ENCODE measurements at places on chromosomes 4 and X.

DNA sequence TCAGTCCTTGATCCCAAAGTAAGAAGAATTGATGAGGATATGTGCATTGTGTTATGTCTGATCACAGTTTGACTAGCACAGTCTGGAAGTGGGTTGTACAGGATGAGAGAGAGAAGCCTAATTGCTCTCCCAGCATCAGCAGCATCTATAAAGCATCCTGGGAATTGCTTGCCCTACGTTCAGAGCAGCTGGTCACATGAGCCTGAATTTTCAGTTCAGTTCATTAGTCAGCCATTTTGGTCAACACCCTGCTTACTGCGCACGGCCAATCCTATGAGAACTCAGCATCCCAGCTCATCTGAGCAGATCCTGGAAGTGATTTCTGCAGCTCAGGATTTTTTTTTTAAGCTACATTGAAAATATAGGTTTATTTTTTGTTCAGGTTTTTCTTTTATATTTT, at the start of gene RUFY3:
RUFY3 (plus strand) TSS at position 218 of the 400 bp plus-strand sequence. CDS start 610 bp downstream, outside the sequence.
- no peak within 1 kb of the TSS for H3K27ac ChIP-seq
- H3K4me3 ChIP-seq = peak within 1 kb of the TSS; percentile 22
- 0 out of 2 replicates have a peak, but pooled peaks cover 4% of the 10 kb centered on the region for H3K36me3 ChIP-seq
- no peaks in the 10 kb centered on the region for H3K27me3 ChIP-seq
- no peak for DNase-seq

DNA sequence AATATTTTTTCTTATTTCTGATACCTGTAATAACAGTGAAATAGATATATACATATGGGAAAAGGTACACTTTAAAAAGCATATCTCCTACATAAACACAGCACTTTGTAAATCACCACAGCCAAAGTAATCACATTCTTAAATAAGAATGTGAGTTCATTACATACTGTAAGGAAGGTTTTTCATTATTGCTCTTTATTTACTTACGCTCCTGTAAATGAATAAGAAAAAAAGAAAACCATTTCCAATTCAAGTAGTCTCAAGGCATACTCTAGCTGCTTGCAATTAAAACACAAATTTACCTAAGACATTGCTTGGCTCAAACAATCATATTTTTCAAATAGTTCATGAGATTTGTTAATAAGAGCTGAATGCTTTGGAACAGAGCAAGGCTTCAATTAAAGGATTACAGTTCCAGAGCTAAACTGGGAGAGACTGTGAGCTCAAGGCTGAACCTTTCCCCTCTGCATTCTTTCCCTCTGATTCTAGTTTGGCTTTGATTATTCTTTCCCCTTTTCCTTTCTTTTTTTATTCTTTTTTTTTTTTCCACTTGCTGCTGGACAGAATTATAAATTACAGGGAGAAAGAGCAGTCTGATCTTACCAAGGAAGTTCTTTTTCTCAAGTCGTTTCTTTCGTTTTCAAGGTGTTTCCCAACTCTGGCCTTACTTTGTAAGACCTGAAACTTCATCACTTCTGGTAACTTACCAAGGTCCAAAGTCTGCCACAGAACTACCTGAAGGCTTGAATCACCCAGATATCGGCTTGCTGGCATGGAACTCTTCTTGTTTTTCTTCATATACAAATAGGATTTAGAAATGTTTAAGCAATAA, 278.3 kb downstream of the INPP4B start:
- no peaks in the 10 kb centered on the region for H3K27me3 ChIP-seq
- H3K4me1 ChIP-seq = peaks cover 26% of the 10 kb centered on the region
- no peaks in the 10 kb centered on the region for H3K36me3 ChIP-seq
- no peak overlapping the region for H3K4me3 ChIP-seq
- no peak for DNase-seq
- H3K27ac ChIP-seq = peak overlapping the region; percentile 47

DNA sequence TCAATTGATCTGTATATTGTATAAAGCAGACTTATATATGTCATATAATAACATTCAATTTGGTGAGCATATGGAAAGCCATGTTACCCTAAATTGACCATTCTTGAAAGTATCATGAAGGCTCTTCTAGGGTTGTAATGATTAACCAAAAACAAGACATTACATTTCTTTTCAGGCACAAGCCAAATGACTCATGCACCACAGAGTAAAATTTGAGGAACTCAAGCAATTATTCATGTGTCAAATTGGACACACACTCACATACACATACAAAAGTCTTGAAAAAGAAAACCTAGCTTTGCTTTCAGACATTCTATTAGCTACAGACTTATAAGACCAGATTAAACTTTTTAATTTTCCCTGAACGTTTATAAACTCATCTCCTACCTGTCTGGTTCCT, 146.5 kb upstream of the PCDH18 start:
- H3K36me3 ChIP-seq = no peaks in the 10 kb centered on the region
- DNase-seq = no peak
- H3K4me1 ChIP-seq = peaks cover 16% of the 10 kb centered on the region
- no peak overlapping the region for H3K4me3 ChIP-seq
- no peaks in the 10 kb centered on the region for H3K27me3 ChIP-seq
- no peak overlapping the region for H3K27ac ChIP-seq

DNA sequence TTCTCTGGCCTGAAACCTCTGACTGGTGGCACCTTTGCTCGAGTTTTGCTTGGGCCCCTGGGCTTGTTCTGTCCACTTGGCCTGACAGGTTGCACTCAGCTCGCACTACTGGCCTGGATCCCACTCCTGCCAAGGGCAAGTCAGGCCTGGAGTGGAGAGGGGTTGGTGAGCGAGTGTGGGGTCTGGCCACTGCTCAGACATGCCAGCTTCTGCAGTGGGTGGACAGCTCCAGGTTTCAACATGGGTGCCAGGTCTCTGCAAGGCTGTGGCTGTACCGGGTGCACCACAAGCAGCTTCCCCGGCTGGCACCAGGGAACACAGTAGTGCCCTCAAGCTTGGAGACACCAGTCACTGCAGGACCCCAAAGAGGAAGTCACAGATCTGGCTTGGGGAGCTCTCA, 91.6 kb upstream of the CXorf51A start:
- H3K27me3 ChIP-seq = no peaks in the 10 kb centered on the region
- no peak for DNase-seq
- no peak overlapping the region for H3K4me3 ChIP-seq
- no peak overlapping the region for H3K27ac ChIP-seq
- H3K4me1 ChIP-seq = no peaks in the 10 kb centered on the region

DNA sequence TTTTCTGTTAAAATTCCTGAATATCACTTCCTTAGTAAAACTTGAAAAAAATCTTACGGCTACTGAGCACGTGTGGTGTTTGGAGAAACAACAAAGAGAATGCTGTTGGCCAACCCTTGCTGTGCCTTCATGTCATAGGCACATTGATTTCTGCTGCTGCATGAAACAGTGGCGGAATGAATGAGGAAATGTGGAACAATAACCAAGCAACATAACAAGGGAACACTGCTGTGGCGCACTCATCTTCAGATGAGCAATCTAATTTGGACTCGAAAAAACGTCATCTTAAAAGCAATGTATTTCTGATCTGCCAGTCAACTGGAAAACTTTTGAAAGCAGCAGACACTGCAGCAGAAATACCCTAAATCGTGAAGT, 51.4 kb downstream of the PROM1 start:
- no peak overlapping the region for H3K27ac ChIP-seq
- no peak for DNase-seq
- H3K27me3 ChIP-seq = no peaks in the 10 kb centered on the region
- H3K4me3 ChIP-seq = no peak overlapping the region

- H3K27me3 ChIP-seq = no peaks in the 10 kb centered on the region
- no peak overlapping the region for H3K27ac ChIP-seq
Measured at GRCh38 chr4:39715788-39716187, 17.9 kb downstream of the UBE2K start.

DNA sequence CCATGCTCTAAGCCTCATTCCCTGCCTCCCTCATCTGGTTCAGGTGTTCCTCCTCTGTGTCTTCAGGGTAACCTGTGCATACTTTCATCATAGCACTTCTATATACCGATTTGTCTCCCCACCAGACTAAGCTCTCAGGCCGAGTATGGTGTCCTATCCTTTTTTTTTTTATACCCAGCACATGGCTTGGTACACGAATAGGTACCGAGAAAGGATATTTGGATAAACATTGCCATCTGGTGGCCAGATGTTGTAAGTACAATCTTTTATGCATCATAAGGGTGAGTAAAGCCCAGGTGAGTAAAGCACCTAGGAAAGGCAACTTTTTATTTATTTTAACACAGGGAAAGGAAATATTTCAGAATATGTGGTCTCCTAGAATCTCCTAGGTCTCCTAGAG, 68.4 kb downstream of the MID2 start:
- H3K4me3 ChIP-seq = no peak overlapping the region
- no peak for DNase-seq
- no peaks in the 10 kb centered on the region for H3K4me1 ChIP-seq
- H3K27me3 ChIP-seq = no peaks in the 10 kb centered on the region
- H3K36me3 ChIP-seq = no peaks in the 10 kb centered on the region

GRCh38 chrX:55107911-55108310, 19.1 kb downstream of the PAGE2 start:
- H3K4me3 ChIP-seq = no peak overlapping the region
- H3K36me3 ChIP-seq = no peaks in the 10 kb centered on the region
- no peaks in the 10 kb centered on the region for H3K4me1 ChIP-seq
- H3K27ac ChIP-seq = no peak overlapping the region
- no peak for DNase-seq

GRCh38 chr4:79298484-79298883, 27.4 kb downstream of the NAA11 start:
- no peaks in the 10 kb centered on the region for H3K27me3 ChIP-seq
- DNase-seq = no peak
- no peaks in the 10 kb centered on the region for H3K36me3 ChIP-seq
- H3K4me3 ChIP-seq = no peak overlapping the region

GRCh38 chr4:26267087-26267486, 53.7 kb upstream of the RBPJ start:
- no peak overlapping the region for H3K4me3 ChIP-seq
- DNase-seq = no peak
- H3K27me3 ChIP-seq = no peaks in the 10 kb centered on the region
- H3K4me1 ChIP-seq = no peaks in the 10 kb centered on the region

DNA sequence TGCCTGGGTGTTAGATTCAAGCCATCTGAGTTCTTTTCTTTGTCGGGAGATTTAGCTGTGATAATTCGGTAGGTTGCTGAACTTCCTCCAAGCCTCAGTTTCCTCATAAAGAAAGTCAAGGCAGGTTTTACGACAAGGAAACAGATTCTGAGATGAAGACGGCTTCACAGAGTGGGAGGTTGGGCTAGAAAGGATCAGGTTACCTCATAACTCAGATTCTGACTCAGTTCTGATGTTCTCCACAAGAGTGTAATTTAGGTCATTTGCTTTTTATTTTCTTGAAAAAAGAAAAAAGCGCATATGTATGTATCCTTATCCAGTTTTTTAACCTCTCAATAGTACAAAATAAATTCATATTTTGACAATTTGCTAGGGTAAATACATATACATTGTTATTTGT, 47.2 kb upstream of the ELOVL6 start:
- no peak overlapping the region for H3K4me3 ChIP-seq
- peaks cover 11% of the 10 kb centered on the region for H3K4me1 ChIP-seq
- no peaks in the 10 kb centered on the region for H3K27me3 ChIP-seq
- H3K36me3 ChIP-seq = no peaks in the 10 kb centered on the region

DNA sequence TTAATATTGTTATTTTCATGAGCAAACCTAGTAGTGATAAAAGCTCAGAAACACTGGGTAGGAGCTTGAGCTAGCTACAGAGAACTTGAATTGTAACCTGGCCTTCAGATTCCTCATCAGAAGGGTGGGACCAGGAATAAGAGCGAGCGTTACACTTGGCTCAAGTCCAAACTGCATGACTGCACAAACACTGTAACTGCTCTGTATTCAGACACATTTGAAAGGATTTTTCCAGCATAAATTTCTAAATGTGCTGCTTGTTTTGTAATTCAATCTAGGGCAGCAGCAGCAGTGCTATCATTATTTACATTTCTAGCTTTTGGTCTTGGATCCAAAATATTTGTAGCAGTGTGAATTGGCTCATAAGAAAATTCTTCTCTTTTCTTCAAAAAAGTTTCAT, 133.0 kb upstream of the TMLHE start:
- no peaks in the 10 kb centered on the region for H3K36me3 ChIP-seq
- H3K27me3 ChIP-seq = no peaks in the 10 kb centered on the region
- no peak overlapping the region for H3K4me3 ChIP-seq
- H3K27ac ChIP-seq = no peak overlapping the region
- no peak for DNase-seq

DNA sequence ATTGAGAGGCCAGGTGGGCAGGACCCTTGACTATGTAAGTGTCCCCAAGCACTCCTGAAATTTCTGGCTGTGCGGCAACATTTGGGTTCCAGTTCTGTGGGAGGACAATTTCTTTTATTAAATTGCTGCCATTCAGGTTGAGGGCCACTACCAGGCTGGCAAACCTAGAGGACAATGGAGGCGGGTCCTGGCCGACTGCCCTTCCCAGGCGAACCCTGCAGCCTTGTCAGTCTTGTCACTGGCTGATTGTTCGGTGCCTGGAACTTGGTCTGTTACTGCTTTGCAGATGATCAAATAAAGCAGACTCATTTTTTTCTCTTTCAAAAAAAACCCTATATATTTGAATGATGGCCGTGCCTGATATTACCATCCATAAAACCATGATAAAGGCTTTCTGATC, 6.6 kb upstream of the TMEM128 start:
- no peak overlapping the region for H3K27ac ChIP-seq
- no peak for DNase-seq
- no peak overlapping the region for H3K4me3 ChIP-seq
- no peaks in the 10 kb centered on the region for H3K4me1 ChIP-seq

DNA sequence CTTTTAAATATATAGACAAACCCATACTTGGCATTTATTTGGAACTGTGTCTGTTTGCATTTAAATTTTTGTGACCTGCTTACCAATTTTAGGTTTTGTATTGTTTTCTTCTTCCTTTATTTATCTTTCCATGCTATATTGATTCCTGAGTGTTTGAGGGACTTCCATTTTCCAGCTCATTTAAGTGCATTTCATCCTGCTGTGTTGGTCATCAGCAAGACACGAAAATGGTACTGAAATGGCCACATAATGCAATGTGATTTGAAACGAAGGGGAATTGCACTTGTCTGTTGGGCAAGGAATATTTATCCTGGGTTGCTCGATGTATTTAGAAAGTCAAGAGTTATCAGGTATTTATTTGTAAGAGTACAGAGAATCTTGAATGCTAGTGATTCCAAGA, 524.3 kb upstream of the MAGEB2 start:
- no peak overlapping the region for H3K4me3 ChIP-seq
- no peak overlapping the region for H3K27ac ChIP-seq
- no peaks in the 10 kb centered on the region for H3K4me1 ChIP-seq
- H3K27me3 ChIP-seq = no peaks in the 10 kb centered on the region
- DNase-seq = no peak

DNA sequence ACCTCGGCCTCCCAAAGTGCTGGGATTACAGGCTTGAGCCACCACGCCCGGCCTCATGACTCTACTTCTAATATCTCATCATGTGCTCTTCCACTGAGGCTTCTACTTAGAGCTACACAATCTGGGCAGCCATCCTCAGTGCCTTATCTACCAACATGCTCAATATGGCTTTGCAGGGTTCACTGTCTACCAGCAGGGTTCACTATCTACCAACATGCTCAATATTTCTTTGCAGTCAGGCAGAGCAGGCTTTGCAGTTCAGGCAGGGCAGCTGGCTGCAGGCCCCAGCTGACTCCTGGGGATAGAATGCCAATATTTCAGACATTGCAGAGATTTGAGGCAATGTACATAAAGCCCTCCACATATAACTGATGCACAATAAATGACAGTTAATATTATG, 47.5 kb downstream of the PKD2 start:
- H3K4me3 ChIP-seq = no peak overlapping the region
- H3K27ac ChIP-seq = no peak overlapping the region
- no peaks in the 10 kb centered on the region for H3K4me1 ChIP-seq
- no peaks in the 10 kb centered on the region for H3K27me3 ChIP-seq

- no peaks in the 10 kb centered on the region for H3K4me1 ChIP-seq
- H3K4me3 ChIP-seq = no peak overlapping the region
- H3K27me3 ChIP-seq = no peaks in the 10 kb centered on the region
- H3K36me3 ChIP-seq = no peaks in the 10 kb centered on the region
- no peak overlapping the region for H3K27ac ChIP-seq
- DNase-seq = no peak
Measured at GRCh38 chr4:47705326-47705981, 132.4 kb downstream of the CORIN start.
